ENCODE measurements at places on chromosomes 7 and 10.

GRCh38 chr7:7434329-7434728 lies 101.3 kb downstream of the COL28A1 start:
- DNase-seq = no peak

DNA sequence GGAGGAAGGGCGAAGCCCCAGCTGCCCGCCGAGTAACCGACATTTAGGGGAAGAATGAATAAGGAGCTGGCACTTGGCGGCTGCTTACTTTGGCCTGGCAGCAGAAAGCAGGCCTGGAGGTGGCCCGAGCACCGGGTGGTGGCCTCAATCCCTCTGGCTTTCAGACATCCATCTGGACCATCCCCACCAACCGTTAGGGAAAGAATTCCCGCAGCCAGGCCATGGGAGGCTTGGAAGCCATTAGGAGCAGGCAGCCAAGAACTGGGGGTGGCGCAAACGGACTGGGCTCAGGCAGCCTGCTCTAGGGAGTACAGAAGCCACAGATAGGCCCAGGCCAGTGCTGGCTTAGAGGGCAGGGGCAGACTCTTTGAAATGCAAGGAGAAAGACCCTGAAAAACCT lies 132.7 kb downstream of the NEURL1 start:
- no peak for DNase-seq

DNA sequence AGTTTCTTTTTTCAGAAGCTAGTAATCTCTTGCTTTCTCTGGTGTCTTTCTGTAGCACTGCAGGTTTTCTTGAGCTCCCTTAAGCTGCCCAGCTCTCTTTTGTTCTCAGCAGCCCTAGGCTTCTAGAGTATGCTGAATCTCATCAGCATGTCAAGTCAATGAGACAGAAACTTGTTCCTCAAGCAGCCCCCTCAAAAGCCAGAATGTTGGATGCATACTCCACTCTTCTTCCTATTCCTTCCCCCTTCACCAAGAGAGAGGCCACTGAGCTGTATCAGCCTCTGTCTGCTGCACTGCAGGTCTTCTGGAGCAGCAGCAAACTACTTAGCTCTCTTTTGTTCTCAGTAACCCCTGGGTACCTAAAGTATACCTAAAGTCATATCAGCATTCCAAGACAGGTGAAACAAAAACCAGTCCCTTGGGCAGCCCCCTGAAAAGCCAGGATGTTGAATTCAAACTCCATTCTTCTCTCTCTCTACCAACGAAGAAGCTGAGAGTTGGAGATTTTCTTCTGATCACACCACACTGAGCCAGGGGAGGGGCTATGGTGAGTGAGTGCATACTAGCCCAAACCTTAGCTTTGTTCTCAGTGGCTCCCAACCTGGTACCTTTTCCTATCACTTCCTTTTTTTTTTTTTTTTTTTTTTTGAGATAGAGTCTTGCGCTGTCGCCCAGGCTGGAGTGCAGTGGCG lies 73.3 kb upstream of the WAC start:
- no peak for DNase-seq

GRCh38 chr10:100802196-100802595 lies 56.8 kb downstream of the PAX2 start:
- no peak for DNase-seq

GRCh38 chr10:129424978-129425377 lies 42.1 kb upstream of the MGMT start:
- no peak for DNase-seq

DNA sequence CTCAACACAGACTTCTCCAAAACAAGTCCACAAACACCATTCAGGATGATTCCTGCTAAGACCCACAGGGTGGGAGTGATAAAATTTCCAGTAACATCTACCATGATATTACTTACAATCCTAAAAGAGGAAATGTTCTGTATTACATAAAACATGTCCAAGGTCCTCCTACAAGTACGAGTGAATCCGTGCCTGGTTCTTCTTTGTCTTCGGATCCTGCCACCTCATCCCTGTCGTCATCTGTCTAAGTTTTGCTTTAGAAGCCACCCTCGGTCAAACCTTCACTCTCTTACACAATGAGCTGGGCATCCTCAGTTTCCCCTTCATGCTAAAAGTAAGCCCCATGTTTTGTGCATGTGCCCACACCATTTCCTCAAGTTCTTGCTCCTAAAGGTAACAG lies 279.0 kb downstream of the KCNMA1 start:
- DNase-seq = no peak

DNA sequence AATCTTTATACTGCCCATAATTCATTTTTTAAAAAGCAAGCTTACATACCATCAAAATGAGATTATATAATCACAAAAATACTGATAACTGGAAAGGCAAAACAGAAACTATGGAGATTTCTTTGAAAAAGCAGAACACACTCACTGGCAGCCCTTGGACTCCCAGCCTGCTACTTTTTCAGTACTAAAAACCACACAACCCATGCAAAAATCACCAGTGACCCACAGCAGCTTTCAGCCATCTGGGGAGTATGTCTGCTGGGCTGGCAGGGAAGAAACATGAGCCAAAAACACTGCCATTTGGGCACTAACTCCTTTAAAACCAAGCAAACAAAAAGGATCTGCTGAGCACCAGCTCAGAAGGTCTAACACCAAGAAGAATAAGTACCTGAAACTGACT lies 80.0 kb upstream of the DDC start:
- DNase-seq = no peak

GRCh38 chr7:107967420-107967819 lies 35.5 kb downstream of the LAMB1 start:
- DNase-seq = no peak

- no peak for DNase-seq
Observed at GRCh38 chr10:17872191-17873091, 63.3 kb downstream of the MRC1 start.

GRCh38 chr10:99412099-99412498 lies 18.3 kb downstream of the GOT1 start:
- DNase-seq = no peak

- DNase-seq = no peak
Observed at GRCh38 chr7:25124465-25125136, 459 bp downstream of the CYCS start.

DNA sequence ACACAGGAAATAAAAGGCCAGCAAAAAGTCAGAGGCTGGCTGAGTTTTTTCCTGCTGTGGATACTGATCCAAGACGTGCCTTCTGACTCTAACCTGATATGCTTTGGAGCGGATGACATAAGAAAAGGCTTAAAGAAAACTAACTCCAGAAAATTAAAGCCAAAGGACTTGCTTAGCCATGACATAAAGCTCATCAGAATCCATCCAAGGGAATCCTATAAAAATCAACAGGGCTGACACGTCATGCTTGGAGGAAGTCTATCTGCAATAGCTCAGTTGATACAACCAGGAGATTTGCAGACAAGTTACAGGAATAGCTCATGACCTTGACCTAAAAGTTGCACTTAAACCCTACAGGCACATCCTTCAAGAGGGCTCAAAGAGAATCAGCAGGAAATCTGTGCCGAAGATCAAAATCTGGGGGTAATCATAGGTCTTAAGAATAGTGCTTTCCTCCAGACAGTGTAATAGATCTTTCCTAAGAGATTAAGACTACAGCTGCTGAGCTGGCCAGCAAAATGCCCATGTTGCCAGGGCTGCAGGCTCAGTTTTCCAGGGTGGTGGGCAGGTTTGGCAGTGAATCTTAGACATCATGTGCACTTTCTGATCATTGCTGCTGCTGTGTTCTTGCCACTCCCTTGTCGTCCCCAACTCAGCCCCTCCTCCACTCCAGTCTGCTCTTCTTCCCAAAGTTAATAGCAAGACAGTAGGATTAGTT lies 111.5 kb upstream of the SVIL start:
- DNase-seq = no peak

DNA sequence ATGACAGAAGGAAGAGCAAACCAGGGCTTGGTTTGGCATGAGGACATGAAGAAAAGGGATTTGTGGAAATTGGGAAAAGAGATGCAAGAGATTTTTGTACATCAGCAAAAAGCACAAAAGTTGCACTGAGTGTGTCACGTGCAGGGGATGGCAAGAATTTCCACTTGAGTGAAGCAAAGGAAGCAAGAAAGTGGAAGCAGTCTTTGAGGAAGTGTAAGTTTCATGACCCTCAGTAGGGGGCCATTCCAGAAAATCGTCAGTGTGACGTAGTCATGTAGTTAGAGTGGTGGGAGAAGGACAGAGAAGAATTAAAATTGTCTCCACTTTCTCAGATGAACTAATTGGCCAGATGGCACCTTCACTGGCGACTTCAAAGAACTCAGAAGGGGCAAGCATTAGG lies 123.3 kb upstream of the FZD1 start:
- no peak for DNase-seq

DNA sequence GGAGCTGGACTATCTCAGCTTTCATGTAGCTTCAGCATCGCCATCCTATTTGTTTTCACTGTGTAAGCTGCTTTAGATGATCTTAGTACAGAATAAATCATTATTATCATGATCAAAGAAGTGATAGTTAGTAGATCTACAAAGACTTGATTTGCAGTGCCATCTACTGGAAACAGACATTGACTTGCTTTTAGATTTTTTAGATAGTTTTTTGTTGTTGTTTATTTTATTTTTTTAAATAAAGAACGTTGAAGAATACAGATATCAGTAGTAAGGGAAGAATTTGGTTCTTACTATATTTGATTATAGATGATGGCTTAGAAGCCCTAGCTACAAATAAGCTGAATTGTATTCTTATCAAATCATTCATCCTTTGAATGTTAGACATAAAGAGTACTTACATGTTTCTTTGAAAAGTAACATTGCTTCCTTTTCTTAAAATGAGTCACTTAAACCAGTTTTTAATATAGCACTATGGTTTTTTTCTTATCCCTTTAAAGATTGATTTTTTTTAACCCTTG lies 6.3 kb upstream of the SFMBT2 start:
- no peak for DNase-seq

DNA sequence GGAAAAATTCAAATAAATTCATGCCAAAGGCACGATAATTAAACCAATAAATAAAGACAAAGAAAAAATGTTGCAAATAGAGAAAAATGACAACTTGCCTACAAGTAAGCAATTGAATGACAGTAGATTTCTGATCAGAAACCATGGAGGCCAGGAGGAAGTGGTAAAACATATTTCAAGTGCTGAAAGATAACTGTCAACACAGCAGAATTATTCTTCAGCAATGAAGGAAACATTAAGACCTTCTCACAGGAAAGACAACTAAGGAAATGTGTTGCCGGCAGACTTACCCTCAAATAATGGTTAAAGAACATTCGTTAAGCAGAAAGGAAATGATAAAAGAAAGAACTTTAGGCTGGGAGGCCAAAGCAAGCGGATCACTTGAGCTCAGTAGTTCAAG lies 30.4 kb downstream of the RUNDC3B start:
- DNase-seq = no peak

- DNase-seq = no peak
Observed at GRCh38 chr10:86647773-86648703, 6.3 kb upstream of the OPN4 start.

- DNase-seq = peak; percentile 53
Observed at GRCh38 chr7:618539-619367, 99.1 kb upstream of the PDGFA start.

- no peak for DNase-seq
Observed at GRCh38 chr10:69344591-69345252, 66.4 kb downstream of the HK1 start.

DNA sequence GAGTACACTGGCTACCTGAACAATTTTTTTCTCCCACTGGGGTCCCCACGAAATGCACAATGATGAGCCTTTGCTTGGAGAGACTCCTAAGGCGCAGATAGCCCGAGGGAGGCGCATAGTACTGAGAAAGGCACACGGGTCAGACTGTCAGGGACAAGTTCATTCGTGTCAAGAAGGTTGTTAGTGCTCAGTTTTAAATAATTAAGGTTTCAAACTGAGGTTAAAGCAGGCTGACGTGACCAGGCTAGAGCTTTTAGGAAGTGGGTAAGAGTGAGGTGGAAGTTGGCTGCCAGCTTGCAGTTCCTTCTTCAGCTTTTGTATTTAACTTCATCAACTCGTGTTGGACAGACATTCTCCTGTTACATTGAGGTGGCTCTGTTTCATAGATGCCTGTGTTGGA lies 31.6 kb downstream of the RBM33 start:
- no peak for DNase-seq

GRCh38 chr10:343231-344220 lies 208.3 kb downstream of the ZMYND11 start:
- no peak for DNase-seq

GRCh38 chr10:103504181-103504783 lies 10.8 kb downstream of the NEURL1 start:
- no peak for DNase-seq

GRCh38 chr7:31098642-31099360 lies 46.7 kb downstream of the ADCYAP1R1 start:
- no peak for DNase-seq

- DNase-seq = no peak
Observed at GRCh38 chr10:25555865-25556264, 378.2 kb upstream of the MYO3A start.

- DNase-seq = no peak
Observed at GRCh38 chr10:34024282-34024681, 689.8 kb upstream of the NRP1 start.

- DNase-seq = no peak
Observed at GRCh38 chr7:137895301-137896221, 48.8 kb upstream of the DGKI start.

- no peak for DNase-seq
Observed at GRCh38 chr7:50305583-50306493, 1.3 kb downstream of the IKZF1 start.

DNA sequence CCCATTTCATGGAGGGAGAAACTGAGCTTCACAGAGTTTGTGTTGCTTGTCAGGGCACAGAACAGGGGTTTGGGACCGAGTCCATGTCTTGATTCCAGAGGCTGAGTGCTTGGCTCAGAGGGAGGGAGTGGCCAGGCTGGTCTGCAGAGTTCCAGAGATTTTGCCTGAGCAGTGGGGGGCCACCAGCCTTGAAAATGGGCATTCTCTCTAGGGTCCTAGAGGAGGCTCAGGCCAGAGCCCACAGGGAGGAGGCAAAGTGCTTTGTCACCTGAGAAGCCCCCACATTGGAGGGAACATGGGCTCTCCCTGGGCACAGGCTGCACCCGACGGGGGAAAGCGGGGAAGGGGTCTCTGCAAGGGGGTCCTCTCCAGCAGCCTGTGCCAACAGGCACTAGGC lies 51.5 kb downstream of the DOCK1 start:
- no peak for DNase-seq

- no peak for DNase-seq
Observed at GRCh38 chr7:74466196-74466813, 12.6 kb downstream of the GTF2IRD1 start.

GRCh38 chr7:24971333-24972165 lies 8.4 kb downstream of the OSBPL3 start:
- DNase-seq = no peak

DNA sequence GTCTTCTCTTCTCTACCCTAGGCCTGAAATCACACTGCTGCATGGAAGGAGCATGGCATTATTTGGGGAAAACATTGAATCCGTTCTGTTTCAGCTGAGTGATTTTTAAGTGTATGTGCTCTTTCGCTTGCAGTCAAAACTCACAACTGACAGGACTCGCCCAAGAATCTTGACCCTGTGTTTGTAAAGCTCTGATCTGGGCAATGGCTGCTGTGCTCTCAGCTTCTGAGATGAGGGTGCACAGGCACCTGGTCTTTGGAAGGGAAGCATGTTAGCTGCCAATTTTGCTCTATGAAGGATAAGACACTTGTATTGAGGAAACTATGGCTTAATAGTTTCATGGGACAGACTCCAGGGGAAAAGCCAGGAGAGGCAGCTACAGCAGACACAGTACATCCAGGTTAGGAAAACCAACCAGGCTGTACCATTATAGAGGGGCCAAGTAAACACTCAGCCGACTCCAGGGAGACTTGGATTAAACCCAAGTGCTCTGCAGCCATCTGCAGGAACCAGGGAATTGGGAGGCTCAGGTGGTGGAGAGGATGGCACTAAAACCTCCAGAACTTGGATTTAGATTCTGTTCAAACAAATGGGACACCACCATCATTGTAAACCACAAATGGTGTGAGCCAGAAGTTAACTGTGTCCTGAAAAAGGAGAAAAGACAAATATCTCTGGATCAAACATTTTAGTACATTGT lies 43.3 kb downstream of the LYZL1 start:
- DNase-seq = no peak

Data from effector CD8-positive, alpha-beta T cell (primary cell).